Activated CD4-positive, alpha-beta T cell treated with anti-CD3 and anti-CD28 coated beads, Interleukin-2, Interleukin-6, amounts not matched to agents 100 ng/mL and 50 ng/mL, durations not matched to agents 16 hours and 8 hours (primary cell): ENCODE measurements at places on chromosomes 1 and 21.

GRCh38 chr1:163315773-163316374 lies 5.9 kb upstream of the NUF2 start:
- peak; percentile 42 for DNase-seq

DNA sequence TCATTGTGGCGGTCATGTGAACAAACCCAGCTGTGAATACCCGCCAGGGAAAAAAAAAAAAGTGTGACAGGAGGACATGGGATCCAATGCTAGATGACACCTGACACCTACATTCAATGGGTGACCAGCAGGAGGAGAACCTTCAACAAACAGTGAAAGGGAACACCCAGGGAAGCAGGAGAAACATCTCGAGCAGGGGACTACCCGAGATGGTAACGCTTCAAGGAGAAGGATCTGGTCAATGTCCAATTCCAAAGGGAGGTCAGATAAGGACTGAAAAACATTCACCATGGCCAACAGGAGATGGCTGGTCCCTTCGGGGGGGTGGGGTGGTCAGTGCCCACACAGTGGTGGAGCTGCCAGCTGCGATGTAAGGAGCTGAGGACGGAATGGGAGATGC lies 46.3 kb downstream of the PTPN14 start:
- DNase-seq: no peak

DNA sequence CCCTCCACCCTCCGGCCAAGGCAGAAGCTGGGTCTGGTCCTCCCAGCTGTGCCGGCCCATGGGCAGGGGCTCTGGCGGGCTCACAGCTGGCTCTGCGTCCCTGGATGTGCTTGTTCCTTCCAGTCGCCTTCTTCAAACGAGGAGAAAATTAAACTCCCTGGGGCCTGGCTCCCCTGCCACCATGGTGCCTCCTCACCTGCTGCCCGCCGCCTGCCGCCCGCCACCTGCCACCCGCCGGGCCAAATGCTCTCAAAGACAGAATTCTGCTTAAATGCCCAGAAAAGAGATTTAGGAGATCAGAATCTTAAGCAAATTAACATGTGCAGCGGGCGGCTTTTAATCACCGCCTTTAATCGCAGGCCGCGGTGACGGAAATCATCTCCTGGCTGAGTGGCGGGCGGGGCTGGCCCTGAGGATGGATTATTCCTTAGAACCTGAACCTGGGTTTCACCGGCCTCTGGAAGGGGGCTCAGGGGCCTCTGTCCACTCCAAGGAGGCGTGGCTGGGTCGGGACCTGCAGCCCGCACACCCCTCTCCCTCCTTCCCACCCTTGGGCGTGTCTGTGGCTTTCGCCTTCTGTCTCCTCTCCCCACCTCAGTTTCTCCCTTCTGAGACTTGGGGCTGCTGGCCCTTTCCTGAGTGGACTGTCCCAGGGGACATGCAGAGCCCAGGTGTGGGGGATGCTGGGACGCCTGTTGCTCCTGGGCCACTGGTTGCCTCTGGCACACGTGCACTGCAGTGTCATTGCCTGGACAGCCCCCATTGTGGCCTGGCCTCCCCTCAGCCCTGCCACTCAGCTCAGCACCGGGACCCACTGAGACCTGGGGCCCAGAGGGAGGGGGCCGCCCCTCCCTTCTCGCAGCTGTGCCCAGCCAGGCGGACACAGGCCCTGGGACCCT lies 10.5 kb upstream of the PLCH2 start:
- DNase-seq: no peak

DNA sequence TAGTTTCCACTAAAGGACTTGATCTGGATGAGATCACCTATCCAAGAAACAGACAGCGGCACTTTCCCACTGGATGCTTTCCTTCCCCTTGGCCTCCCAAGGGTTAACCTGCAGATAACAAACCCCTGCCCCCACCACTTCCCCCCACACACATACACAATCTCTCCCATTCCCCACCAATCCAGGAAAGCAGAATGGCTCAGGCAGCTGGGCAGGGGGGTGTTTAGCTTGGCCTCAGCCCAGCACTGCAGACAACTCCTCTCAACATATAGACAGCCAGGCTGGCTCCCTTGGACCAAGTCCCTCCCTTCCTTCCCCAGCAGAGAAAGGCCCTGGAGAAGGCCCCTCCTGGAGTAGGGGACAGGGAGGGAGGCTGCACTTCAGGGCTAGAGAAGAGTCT lies 24.6 kb downstream of the PLEKHA6 start:
- DNase-seq: no peak

- DNase-seq: no peak
These were observed 69.6 kb upstream of the COL24A1 start for GRCh38 chr1:86226204-86226603.

DNA sequence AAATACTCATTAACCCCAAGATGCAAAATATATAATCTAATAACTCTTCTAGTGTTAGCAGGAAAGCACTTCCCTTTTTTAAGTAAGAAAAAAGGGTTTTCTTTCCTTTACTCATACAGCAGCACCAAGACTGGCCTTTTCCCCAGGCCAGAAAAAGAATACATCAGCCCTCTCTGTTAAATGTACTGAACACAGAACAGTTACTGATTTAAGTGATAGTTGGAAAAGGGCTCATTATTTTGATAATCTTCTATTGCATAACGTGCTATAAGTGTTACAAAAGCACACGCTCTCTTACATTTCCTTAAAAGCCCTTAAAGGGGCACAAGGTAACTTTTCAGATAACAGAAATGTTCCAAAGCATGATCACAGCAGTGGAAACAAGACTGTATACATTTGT lies 142.9 kb downstream of the TIAM1 start:
- DNase-seq: no peak

DNA sequence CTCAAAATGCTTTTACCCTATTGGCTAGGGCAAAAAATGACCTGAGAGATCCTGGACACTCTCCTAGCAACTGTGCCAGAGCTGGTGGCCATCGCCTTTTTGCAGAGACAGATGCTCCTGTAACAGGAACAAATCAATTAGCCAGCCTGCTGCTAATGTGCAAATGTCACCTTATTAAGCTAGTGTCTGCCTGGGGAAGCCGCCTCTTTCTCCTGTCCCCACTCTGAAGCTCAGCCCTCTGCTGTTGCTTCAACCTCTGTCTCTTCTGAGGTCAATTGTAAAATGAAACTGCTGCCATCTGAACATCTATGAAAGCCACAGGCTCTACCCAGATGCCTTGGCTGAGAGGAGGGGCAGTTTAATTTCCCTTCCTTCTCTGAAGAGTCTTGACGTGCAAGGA lies 85.5 kb upstream of the CACNA1E start:
- peak; percentile 30 for DNase-seq
